Spinal cord (tissue), 10 donors: ENCODE measurements at places on chromosomes 2 and 18.

DNA sequence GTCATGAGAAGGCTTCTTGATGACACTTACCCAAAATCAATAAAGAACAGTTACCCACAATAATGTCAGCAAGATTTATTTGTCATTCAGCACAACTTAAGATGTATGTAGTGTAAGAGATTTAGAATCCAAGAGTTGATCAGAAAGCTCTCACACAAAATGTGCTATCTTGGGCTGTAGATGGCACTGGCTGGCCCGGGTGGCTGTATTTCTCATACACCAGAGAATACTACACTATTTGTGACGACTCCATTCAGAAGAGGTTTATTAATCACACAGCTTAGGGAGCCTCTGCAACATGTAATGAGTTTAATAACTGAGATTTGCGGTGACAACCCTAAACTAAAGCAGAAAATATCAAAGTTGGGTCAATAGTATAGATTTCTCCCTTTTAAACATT is 530.4 kb upstream of the KLHL29 start:
- no peak for DNase-seq

DNA sequence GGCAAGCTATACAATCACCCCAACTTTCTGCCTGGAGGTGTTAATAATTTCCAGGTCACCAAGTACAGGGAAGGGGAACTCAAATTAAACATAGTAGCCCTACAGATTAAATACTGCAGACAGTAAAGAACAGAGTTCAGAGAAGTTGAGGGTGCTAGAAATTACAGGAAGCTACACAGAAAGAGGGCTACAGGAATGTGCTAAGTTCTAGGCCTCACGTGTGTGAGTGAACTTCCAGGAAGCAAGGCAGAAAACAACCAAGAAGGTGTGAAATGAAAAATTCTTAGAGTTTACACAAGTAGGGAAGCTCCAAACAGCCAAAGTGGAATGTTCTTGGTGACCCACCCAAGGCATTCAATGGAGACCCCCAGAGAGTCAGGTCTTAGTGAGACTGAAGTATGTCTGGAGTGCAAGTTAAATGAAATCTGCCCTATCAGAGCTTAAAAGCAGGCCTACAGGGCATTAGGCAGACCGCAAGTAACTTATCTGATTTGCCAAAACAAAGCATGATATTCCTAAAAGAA is 58.1 kb upstream of the RNU4ATAC start:
- DNase-seq, result no peak

GRCh38 chr18:75638776-75639471 is 211.4 kb upstream of the SMIM21 start:
- DNase-seq, result peak; percentile 88

- DNase-seq, result no peak
These were observed 73.3 kb downstream of the NDUFA10 start for GRCh38 chr2:239951825-239952224.

DNA sequence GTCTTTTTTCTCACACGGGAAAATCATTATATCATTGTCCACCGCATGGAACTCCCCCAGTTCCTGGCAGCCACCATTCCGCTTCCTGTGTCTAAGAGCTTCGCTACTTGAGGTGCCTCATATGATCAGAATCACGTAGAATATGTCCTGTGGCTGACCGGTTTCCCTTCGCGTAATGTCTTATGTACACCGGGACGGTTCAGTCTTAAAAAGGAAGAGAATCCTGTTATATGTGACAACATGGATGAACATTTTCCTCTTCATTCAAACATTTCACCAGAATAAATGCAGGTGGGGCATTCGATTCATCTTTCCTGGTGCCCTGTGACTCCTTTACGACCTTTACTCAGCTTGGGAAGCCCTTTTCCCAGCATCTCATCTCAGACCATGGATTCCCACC is 131.7 kb upstream of the TWIST2 start:
- DNase-seq, result no peak

DNA sequence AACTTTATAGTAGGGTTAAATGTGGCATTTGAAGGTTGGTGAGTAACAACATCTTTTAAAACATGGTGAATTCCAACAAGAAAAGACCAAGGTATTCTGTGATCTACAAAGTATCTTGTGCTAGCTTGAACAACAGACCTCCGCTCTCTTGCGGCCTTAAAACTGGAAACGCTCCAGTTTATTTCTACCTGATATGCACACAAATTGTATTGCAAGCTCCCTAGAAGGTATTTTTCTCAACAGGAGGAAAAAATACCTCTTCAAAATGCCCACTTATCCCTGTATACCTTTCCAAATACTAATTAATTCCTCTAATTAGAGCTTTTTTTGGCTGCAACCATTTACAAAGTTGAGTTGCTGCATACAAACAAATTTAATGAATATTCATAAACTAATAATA is 69.5 kb downstream of the KCNH7 start:
- DNase-seq, result no peak
